Articular chondrocyte of knee joint (primary cell): ENCODE measurements at places on chromosomes 5 and 9. TPM values are rescaled to one million over a fixed set of nuclear protein-coding genes. Genes with fewer than 3 reads are reported as not detected.

Gene AK8
- total RNA-seq, result 0.78 and 0.86 TPM in 2 replicates

Gene PNPLA7
- 2.6 and 3.0 TPM in 2 replicates for total RNA-seq

Gene ADCY2
- total RNA-seq, result 8.1 and 8.8 TPM in 2 replicates

Gene SIL1
- 65.1 and 69.1 TPM in 2 replicates for total RNA-seq

Gene NDST1
- total RNA-seq, result 45.8 and 60.5 TPM in 2 replicates

Gene DRD1
- total RNA-seq, result not detected in 2 replicates

Gene THBS4
- 1.0 and 2.3 TPM in 2 replicates for total RNA-seq

Gene C7
- not detected in 2 replicates for total RNA-seq

Gene PRSS3
- 0.32 and 0.39 TPM in 2 replicates for total RNA-seq

Gene CCDC183
- total RNA-seq, result 0.26 and 0.32 TPM in 2 replicates

Gene IL4
- not detected in 2 replicates for total RNA-seq

Gene ADAM19
- 3.1 and 6.3 TPM in 2 replicates for total RNA-seq

Gene FAM78A
- total RNA-seq, result 0.52 and 0.54 TPM in 2 replicates

Gene OR1Q1
- not detected in 2 replicates for total RNA-seq

Gene SLC6A18
- total RNA-seq, result not detected in 2 replicates

Gene SPOCK1
- 145 and 172 TPM in 2 replicates for total RNA-seq

Gene PPP3R2
- not detected in 2 replicates for total RNA-seq

Gene FGF10
- 2.2 and 3.5 TPM in 2 replicates for total RNA-seq

Gene MSMP
- 1.4 and 11.6 TPM in 2 replicates for total RNA-seq

Gene CNTRL
- total RNA-seq, result 9.9 and 10.1 TPM in 2 replicates

Gene CDH6
- 0.97 and 3.8 TPM in 2 replicates for total RNA-seq

Gene NUTM2F
- total RNA-seq, result not detected in 2 replicates

Gene FBXO38
- total RNA-seq, result 90.0 and 91.5 TPM in 2 replicates

Gene ARL14EPL
- 0.11 and 0.13 TPM in 2 replicates for total RNA-seq

Gene GHR
- total RNA-seq, result 8.8 and 10.8 TPM in 2 replicates

Gene GAS1
- total RNA-seq, result 46.4 and 61.7 TPM in 2 replicates

Gene NEUROG1
- total RNA-seq, result not detected in 2 replicates

Gene ROR2
- total RNA-seq, result 7.7 and 9.7 TPM in 2 replicates

Gene PRDM9
- total RNA-seq, result not detected in 2 replicates

Gene GPR150
- total RNA-seq, result under 0.01 TPM in 1 of 2 replicates, not detected in the other

Gene UBAC1
- 21.7 and 25.0 TPM in 2 replicates for total RNA-seq

Gene GARIN3
- total RNA-seq, result not detected in 2 replicates

Gene SLC6A3
- 0.11 and 0.13 TPM in 2 replicates for total RNA-seq

Gene PTGDS
- total RNA-seq, result 0.65 and 5.1 TPM in 2 replicates

Gene SLC25A48
- total RNA-seq, result not detected in 2 replicates

Gene DMRT2
- total RNA-seq, result not detected in 2 replicates

Gene AIF1L
- total RNA-seq, result 0.22 and 0.26 TPM in 2 replicates

Gene CACNA1B
- total RNA-seq, result under 0.01 TPM in 2 replicates

Gene SRD5A1
- 11.0 and 22.6 TPM in 2 replicates for total RNA-seq

Gene SLC27A6
- under 0.01 and 0.76 TPM in 2 replicates for total RNA-seq

Gene ACOT12
- total RNA-seq, result not detected in 2 replicates

Gene FCHSD1
- 20.2 and 29.4 TPM in 2 replicates for total RNA-seq

Gene SH3RF2
- 10.1 and 11.9 TPM in 2 replicates for total RNA-seq

Gene ITGA2
- 1.4 and 4.4 TPM in 2 replicates for total RNA-seq

Gene TLE1
- total RNA-seq, result 18.7 and 20.5 TPM in 2 replicates

Gene TMEM267
- 22.7 and 27.3 TPM in 2 replicates for total RNA-seq

Gene LHX3
- total RNA-seq, result not detected in 2 replicates

Gene ANKRA2
- 24.0 and 24.4 TPM in 2 replicates for total RNA-seq

Gene OCLN
- total RNA-seq, result 2.8 and 3.1 TPM in 2 replicates

Gene TMEM232
- total RNA-seq, result 2.1 and 7.2 TPM in 2 replicates

Gene NSA2
- total RNA-seq, result 106 and 108 TPM in 2 replicates

Gene FBN2
- 108 and 149 TPM in 2 replicates for total RNA-seq

Gene FOXD4L5
- total RNA-seq, result under 0.01 TPM in 1 of 2 replicates, not detected in the other

Gene CCDC192
- not detected in 2 replicates for total RNA-seq
